Suppressor macrophage (primary cell): ENCODE measurements at places on chromosomes 13 and 19.

- no peak for DNase-seq
Observed at GRCh38 chr13:102598061-102598460, 1.3 kb downstream of the TPP2 start.

- DNase-seq = no peak
Observed at GRCh38 chr19:54208784-54209057, 8.1 kb downstream of the RPS9 start.

- peak; percentile 2 for DNase-seq
Observed at GRCh38 chr13:107271227-107271626, 703.3 kb upstream of the ARGLU1 start.

DNA sequence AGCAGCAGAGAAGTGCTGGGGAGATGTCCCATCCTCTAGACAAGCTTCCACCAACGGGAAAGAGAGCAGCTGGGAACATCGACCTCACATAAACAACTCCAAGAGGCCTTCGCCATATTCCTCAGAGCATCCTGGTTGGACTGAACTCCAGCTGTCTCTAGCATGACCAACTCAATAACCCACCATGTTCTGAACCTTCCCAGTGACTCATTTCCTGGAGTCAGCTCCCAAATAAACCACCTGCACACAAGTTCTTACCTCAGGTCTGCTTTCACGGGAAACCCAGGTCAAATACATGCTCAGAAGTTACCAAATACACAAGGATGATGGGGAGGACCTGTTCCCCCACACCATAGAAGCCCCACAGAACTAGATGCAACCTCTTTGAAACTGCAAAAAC lies 878.5 kb downstream of the UQCRFS1 start:
- DNase-seq = no peak

DNA sequence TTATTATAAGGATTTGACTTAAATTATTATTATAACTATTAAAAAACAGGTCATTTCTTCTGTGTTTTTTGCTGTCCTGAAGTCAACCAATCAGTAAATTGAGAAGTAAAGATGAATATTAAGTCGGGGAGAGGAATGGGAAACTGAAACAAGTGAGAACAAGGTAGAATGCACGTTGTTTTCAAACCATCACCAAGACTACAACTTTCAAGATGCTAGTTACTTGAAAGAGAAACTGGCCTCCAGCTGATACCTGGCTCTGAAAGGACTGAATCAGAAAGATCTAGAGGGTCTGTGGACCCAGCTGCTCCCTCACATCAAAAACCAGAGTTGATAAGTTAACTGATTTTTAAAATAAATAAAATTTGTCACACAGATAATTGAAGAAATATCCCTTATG lies 1301.5 kb upstream of the ATXN8OS start:
- DNase-seq = no peak

DNA sequence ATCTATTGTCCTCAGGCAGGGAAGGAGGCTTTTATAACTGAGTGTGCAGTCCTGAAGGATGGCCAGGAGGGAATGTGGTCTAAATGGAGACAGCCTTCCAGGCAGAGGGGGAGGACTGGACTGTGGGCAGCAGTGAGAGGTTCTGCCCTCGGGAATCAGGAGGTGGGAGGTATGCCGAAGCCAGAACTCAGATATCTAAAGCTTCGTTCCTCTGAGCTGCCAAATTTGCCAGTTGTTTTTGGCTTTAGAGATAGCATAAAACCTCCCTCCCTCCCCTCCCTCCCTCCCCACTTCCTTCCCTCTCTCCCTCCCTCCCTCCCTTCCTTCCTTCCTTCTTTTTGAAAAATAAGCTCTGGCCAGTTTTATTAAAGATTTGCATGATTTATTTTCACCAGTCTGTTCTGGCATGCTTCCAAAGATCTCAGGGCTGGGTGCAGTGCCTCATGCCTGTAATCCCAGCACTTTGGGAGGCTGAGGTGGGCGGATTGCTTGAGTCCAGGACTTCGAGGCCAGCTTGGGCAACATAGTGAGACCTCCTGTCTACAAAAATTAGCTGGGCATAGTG lies 2.4 kb downstream of the MEDAG start:
- no peak for DNase-seq

- no peak for DNase-seq
Observed at GRCh38 chr13:25992076-25992475, 59.7 kb downstream of the SHISA2 start.

DNA sequence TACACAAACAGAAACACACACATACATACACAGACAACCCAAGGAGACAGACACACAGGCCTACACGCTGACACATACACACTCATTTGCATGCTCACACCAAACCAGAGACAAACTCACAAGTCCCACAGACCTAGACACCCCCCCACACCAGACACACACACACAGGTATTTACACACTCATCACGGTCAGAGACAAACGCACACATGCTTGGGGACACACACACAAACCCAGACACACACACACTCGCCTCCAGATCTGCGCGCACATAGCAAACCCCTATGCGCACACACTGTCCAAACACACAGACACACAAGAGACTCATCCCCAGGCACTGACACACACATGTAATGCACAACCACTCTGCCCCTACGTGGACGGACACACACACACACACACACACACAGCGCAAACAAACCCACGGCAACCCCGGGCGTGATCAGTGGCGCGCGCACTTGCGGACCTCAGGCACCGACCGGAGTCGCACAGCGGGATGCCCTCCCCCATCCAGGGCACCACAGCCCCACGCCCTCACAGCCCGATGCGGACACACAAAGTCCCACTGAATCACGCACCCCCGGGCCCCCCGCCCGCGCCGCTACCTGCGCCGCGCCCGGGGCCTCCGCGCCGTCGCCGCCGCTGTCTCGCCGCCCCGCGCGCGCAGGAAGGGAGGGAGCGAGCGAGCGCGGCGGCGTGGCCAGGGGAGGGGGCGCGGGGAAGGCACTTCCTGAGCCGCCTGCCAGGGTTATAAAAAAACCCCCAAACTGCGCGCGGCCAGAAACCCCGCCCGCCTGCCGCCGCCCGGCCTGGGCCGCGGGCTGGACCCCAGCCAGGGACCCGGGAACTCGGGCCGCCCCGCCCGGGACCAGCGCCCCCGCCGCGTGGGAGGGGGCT lies at the start of gene ADAMTS10:
Gene ADAMTS10, minus strand, starts transcription at position 675 of the 895 bp plus-strand sequence. CDS start 5,005 bp downstream, outside the sequence.
- DNase-seq = peak; percentile 36

- no peak for DNase-seq
Observed at GRCh38 chr19:34181111-34181864, 9.0 kb downstream of the LSM14A start.

DNA sequence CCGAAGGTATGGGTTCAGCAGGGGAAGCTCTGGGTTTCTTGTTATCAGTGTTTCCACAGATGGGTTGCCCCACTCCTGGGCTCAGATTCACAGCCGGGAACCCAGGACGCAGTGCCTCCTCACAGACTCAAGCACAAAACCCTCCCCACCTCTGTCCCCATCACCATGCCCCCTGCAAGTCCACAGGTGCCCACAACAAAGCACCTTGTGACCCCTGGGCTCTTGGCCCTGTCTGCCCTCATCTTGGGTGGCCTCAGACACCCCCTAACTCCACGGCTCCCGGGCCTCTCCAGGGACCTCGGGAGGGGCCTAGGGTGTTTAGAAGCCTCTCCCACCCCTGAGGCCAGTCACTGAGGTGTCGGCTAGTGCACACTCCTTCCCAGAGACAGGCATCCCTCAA lies 231.7 kb downstream of the TUBA3C start:
- no peak for DNase-seq

- no peak for DNase-seq
Observed at GRCh38 chr13:109172136-109172535, 542.7 kb downstream of the MYO16 start.
